ENCODE measurements at places on chromosomes 16 and 17.

GRCh38 chr16:4892361-4893102, 44.4 kb downstream of the PPL start:
- peak; percentile 40 for DNase-seq

DNA sequence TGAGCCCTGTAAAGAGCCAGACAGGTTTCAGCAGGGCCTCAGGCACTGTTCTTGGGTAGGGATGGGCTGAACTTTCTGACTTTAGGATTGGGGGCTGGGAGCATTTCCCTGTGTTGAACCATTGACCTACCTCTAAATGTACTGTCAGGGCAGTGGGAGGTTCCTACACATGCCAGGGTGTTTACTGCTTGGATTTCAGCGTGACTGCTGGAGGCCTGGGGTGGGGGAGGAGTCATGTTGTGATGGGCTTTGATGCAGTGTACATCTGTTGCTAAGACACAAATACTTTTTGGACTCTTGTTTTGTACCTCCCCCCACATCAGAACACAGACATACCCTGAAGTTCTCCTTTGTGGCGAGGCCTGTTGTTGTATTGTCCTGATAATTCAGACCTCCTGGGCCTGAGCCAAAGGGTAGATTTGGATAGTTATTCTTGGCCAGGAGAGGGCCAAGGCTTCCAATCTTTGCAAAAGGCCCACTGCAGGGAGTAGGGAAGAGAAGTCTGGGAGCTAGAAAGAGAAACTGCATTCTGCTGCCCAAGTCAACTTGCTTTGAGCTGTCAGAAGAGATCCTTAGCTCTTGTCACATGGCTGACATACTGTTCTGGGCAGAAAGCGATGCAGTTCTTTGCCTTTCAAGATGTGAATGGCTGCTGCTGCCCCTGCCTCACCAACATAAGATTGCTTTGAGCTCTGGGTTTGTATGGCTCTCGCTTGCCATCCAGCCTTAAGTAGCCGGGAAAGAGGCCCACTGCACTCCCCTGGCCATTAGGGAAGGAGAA, 3.7 kb downstream of the NFE2L1 start:
- DNase-seq = peak; percentile 80

DNA sequence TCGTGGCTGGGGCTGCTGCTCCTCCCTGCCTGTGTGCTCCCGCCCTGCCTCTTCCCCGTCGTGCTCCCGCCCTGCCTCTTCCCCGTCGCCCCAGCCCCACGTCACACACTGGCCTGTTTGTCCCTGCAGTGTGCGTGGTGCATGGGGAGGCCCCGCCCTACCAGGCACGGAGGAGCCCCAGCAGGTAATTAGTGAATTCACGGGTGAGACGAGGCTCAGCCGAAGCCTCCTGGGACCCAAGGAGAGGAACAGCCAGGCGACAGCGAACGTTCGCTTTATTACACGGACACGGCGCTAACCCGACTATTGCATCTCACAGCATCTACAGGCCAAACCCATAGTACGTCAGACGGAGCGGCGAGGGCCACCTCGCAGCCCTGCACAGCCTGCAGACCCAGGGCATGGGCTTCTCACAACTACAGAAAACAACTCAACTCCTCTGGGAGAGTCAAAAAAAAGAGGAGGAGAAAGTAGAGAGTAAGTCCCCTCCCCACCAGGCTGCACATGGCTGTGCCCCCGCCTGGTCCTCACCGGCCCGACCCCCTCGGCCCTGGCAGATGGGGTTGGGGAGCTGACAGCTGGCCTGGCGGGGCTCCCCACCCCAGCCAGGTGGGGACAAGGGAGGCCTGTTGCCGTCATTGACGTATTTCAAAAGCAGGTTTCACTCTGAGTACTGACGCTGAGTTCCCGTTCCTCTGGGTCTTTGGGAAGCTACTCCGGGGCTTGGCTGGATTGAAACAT, 4.3 kb upstream of the PABPN1L start:
- no peak for DNase-seq

- no peak for DNase-seq
Measured at GRCh38 chr17:78488867-78489634, 88.1 kb downstream of the DNAH17 start.

GRCh38 chr16:65572156-65572555, 450.3 kb upstream of the CDH11 start:
- DNase-seq = peak; percentile 87

GRCh38 chr17:74526681-74527080, 4.6 kb downstream of the CD300LB start:
- DNase-seq = no peak

GRCh38 chr17:31877341-31877740, 18.3 kb upstream of the COPRS start:
- no peak for DNase-seq

- DNase-seq = no peak
Measured at GRCh38 chr17:2724784-2725164, 13.2 kb upstream of the CLUH start.

- DNase-seq = no peak
Measured at GRCh38 chr16:11177578-11178160, 78.3 kb downstream of the SOCS1 start.

Data from fibroblast of upper back skin (primary cell).